ENCODE measurements at places on chromosomes 2 and 18. TPM values are rescaled to one million over a fixed set of nuclear protein-coding genes. Genes with fewer than 3 reads are reported as not detected.

The C18orf54 gene
- total RNA-seq = 0.70 TPM

The MSTN gene
- not detected for total RNA-seq

The RNF138 gene
- total RNA-seq = 42.6 TPM

The IL1R2 gene
- total RNA-seq = 5.9 TPM

The LDLRAD4 gene
- total RNA-seq = 0.45 TPM

The EMX1 gene
- total RNA-seq = not detected

The MTCL1 gene
- 68.1 TPM for total RNA-seq

The USP37 gene
- 7.7 TPM for total RNA-seq

The FAM237A gene
- not detected for total RNA-seq

The SERPINB10 gene
- not detected for total RNA-seq

The VWA3B gene
- total RNA-seq = not detected

The HOXD12 gene
- total RNA-seq = not detected

The MOGAT1 gene
- not detected for total RNA-seq

The ACTR3 gene
- 265 TPM for total RNA-seq

The REEP1 gene
- not detected for total RNA-seq

The RBM44 gene
- total RNA-seq = 0.30 TPM

The IL18R1 gene
- 1.1 TPM for total RNA-seq

The PHOSPHO2 gene
- 1.2 TPM for total RNA-seq

The TUBB8B gene
- not detected for total RNA-seq

The C2orf92 gene
- total RNA-seq = 0.75 TPM

The SLC14A1 gene
- 225 TPM for total RNA-seq

The MAL gene
- not detected for total RNA-seq

The UGT1A5 gene
- not detected for total RNA-seq

The GPBAR1 gene
- total RNA-seq = not detected

The DPYSL5 gene
- total RNA-seq = not detected

The KIF5C gene
- total RNA-seq = 0.08 TPM

The HSPE1 gene
- 102 TPM for total RNA-seq

The MAP3K19 gene
- not detected for total RNA-seq

The GKN1 gene
- total RNA-seq = not detected

The SPRED2 gene
- 4.6 TPM for total RNA-seq

The SCG2 gene
- 36.4 TPM for total RNA-seq

The CXCR1 gene
- total RNA-seq = not detected

The TMEM150A gene
- 11.0 TPM for total RNA-seq

The CSRNP3 gene
- total RNA-seq = 2.1 TPM

The KCNG2 gene
- total RNA-seq = 0.12 TPM

The CAVIN2 gene
- total RNA-seq = 18.4 TPM

The C2orf80 gene
- not detected for total RNA-seq

The G6PC2 gene
- total RNA-seq = not detected

The SULT1C3 gene
- total RNA-seq = not detected

The ZNF638 gene
- 118 TPM for total RNA-seq
